ENCODE measurements at places on chromosomes 1 and 21.
A peak's percentile ranks its signal among the peaks of the same experiment; 100 is the strongest.

GRCh38 chr21:30942192-30942591 is 60.8 kb upstream of the KRTAP11-1 start:
- no peak for DNase-seq
- H3K27ac ChIP-seq: no peak overlapping the region
- H3K36me3 ChIP-seq: no peaks in the 10 kb centered on the region
- no peaks in the 10 kb centered on the region for H3K27me3 ChIP-seq
- no peak overlapping the region for H3K4me3 ChIP-seq
- H3K4me1 ChIP-seq: no peaks in the 10 kb centered on the region

DNA sequence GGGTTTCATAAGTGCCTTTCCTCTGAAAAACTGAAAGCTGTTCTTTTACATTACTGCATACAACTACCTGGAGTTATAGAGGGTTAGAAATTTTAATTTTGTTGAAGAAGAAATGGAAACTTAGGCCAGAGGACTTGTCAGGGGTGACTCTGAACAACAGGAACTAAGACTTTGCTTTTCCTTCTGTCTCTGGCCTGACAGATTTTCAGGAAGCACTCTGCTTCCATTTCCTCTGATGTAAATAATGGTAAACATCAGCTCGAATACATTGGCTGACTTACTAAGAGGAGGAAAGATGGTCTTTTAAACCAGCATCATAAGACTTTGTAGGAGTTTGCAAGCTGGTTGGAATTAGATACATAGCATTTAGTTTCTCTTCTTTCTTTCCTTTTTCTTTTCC is 27.1 kb upstream of the PLEKHM2 start:
- H3K4me1 ChIP-seq: peaks cover 13% of the 10 kb centered on the region
- no peaks in the 10 kb centered on the region for H3K27me3 ChIP-seq
- no peak overlapping the region for H3K27ac ChIP-seq
- H3K4me3 ChIP-seq: no peak overlapping the region
- peaks cover 57% of the 10 kb centered on the region for H3K36me3 ChIP-seq

DNA sequence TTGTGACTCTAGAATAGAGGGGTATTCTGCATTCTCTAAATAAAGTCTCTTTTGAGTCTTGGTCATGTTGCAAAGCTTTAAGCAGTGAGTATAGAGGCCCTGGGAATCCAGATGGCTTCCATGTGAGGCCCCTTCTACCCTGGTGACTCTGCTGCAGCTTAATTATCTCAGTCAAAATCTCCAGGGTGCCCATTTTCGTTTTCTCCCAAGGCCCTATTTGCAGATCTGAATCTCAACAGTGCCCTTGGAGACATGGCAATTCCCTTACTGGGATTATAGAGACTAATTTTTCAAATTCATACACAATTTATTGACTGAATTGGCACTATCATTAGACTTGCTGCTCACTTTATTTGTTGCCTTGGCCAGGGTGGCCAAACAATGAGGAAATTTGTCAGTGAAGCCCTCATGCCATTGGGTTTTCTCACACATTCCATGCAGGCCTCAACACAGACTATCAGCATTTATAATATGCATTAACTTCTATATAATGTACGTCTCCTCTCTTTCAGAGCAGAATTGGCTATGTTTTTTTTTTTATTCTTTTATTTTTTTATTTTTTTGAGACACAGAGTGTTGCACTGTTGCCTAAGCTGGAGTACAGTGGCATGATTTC is 35.1 kb downstream of the PROX1 start:
- H3K36me3 ChIP-seq: no peaks in the 10 kb centered on the region
- H3K4me3 ChIP-seq: no peak overlapping the region
- no peak for DNase-seq

DNA sequence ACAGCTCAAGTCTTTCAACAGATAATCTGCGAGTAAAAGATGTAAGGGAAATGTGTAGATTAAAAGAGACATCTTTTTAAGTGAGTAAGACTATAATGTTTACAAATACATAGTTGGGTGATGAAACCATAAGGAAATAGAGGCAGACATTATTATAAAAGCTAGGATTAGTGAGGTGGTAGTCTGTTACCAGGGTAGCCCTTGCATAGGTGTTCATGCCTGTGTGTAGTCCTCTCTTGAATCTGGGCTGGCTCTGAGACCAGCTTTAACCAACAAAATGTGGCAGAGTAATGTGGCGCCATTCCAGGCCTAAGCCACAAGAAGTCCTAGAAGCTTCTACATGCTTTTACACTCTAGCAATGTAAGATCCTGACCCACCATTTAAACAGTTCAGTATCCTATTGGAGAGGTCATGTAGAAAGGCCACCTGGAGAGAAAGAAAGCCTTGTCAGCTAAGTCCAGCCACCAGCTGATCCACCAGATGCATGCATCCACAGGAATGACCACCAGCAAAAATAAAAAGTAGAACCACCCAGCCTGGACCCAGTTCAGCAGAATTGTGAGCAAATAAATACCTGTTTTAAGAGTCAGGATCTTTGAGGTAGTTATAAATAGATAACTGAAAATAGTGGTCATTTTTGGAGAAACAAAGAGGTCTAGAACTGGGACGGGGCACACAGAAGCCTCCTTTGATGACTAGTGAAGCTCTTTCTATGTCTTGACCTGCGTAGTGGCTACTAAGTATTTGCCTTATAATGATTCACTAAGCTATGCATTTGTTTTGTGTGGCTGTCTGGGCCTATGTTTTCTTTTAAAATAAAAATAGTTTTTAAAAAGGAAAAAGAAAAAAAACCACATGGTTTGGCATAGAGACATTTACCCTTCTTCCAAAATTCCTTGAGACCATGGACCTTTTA is 8.1 kb downstream of the NIBAN1 start:
- peaks cover 6% of the 10 kb centered on the region for H3K27me3 ChIP-seq
- no peak overlapping the region for H3K4me3 ChIP-seq
- peaks cover 29% of the 10 kb centered on the region for H3K4me1 ChIP-seq
- peaks cover 22% of the 10 kb centered on the region for H3K36me3 ChIP-seq
- peak; percentile 48 for DNase-seq
- H3K27ac ChIP-seq: no peak overlapping the region

DNA sequence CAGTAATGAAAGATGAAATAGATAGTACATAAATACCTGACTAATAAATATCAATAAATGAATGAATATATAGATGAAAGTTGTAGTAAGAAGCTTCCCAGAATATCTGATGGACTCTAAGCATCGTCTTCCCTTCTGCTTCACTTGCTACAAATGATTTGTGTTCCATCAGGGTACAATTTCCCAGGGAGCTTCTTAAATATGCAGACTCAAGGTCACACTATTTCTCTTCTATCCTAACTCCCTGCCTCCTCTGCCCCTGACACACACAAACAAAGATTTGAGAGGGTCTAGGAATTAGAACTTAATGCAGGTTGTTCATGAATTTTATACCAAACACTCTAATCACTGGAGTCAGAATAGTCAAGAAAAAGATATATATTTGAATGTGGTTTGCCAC is 415.9 kb upstream of the TMPRSS15 start:
- DNase-seq: no peak
- H3K4me1 ChIP-seq: no peaks in the 10 kb centered on the region
- no peak overlapping the region for H3K4me3 ChIP-seq
- H3K27ac ChIP-seq: no peak overlapping the region
- H3K36me3 ChIP-seq: no peaks in the 10 kb centered on the region

- peaks cover 11% of the 10 kb centered on the region for H3K36me3 ChIP-seq
- H3K27me3 ChIP-seq: no peaks in the 10 kb centered on the region
- H3K27ac ChIP-seq: no peak overlapping the region
- no peak overlapping the region for H3K4me3 ChIP-seq
- DNase-seq: no peak
- H3K4me1 ChIP-seq: peaks cover 1% of the 10 kb centered on the region
Observed at GRCh38 chr1:6519935-6520671, 28.6 kb upstream of the PLEKHG5 start.

- H3K27ac ChIP-seq: no peak overlapping the region
- no peaks in the 10 kb centered on the region for H3K27me3 ChIP-seq
- no peaks in the 10 kb centered on the region for H3K36me3 ChIP-seq
Observed at GRCh38 chr21:27572696-27573095, 605.8 kb upstream of the ADAMTS5 start.

DNA sequence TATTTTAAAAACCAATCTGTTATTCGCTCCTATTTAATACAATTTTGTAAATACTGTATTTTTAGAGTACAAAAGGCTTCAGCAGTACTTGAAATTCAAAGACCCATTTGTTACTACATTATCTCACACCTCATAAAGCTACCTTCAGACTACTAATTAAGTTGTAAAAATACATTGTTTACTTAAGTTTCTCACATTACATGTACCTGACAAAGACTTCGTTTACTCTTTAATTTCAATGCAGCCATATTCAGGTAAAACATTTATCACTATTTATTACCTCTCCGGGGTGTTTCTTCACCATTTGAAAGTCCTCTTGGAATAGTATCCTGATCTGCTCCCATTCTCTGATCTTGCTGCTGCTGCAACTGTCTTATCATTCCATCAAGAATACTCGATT is 55.2 kb downstream of the BRWD1 start:
- no peak overlapping the region for H3K4me3 ChIP-seq
- H3K27me3 ChIP-seq: no peaks in the 10 kb centered on the region
- DNase-seq: no peak
- H3K36me3 ChIP-seq: peaks cover 39% of the 10 kb centered on the region
- no peak overlapping the region for H3K27ac ChIP-seq

GRCh38 chr1:215104283-215104682 is 21.7 kb downstream of the KCNK2 start:
- no peaks in the 10 kb centered on the region for H3K36me3 ChIP-seq
- no peak overlapping the region for H3K27ac ChIP-seq
- no peaks in the 10 kb centered on the region for H3K4me1 ChIP-seq

DNA sequence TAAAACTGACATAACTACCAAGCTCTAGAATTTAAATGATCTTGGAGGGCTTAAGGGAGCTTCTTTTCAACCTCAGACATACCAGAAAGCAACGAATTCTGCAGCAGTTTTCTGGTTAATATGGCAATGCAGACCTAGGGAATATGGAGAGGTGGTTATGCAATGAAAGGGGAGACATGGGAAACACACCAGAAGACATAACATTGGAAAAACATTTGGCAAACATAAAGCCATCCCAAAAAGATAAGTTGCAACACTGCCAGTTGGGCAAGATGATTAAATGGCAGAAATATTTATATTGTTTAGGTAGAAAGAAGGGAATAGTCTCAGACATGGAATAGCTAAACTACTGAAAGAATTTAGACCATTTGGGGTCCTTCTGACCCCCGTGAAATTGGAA is 104.5 kb downstream of the KCNJ6 start:
- no peaks in the 10 kb centered on the region for H3K36me3 ChIP-seq
- H3K4me1 ChIP-seq: no peaks in the 10 kb centered on the region
- no peak overlapping the region for H3K4me3 ChIP-seq
- DNase-seq: no peak

DNA sequence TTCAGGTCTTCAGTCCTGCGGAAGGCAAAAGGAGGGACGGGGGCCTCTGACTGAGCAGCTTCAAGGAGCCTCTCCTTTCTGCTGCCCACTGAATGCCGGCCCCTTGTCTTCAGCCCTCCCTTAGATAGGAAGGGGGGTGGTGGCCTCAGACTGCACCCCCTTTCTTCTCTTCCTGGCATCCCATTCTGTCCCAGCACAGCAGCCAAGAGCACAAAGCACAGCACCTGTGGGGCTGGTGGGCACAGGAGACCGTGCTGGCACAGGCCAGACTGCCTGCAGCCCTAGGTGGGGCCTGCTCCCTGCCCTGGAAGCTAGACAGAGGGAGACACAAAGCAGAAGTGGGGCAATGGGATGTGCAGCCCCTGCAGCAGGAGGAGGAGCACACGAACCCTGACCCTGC is 1.7 kb upstream of the PAQR6 start:
- H3K4me3 ChIP-seq: no peak overlapping the region
- H3K27me3 ChIP-seq: no peaks in the 10 kb centered on the region
- H3K27ac ChIP-seq: no peak overlapping the region
- H3K4me1 ChIP-seq: peaks cover 20% of the 10 kb centered on the region
- H3K36me3 ChIP-seq: peaks cover 26% of the 10 kb centered on the region
- DNase-seq: no peak

DNA sequence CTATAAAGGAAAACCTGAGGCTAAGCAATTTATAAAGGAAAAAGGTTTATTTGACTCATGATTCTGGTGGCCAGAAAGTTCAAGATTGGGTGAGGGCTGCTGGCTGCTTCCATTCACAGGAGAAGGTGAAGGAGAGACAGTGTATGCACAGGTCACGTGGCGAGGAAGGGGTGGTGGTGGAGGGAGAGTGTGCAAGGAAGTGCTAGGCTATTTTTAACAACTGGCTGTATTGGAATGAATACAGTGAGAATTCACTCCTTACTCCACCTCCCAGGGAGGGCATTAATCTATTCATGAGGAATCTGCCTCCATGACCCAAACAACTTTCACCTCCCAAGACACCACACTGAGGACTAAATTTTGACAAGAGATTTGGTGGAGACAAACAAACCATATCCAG is 51.0 kb downstream of the SYDE2 start:
- no peaks in the 10 kb centered on the region for H3K36me3 ChIP-seq
- DNase-seq: no peak
- no peak overlapping the region for H3K4me3 ChIP-seq
- peaks cover 29% of the 10 kb centered on the region for H3K4me1 ChIP-seq

- H3K36me3 ChIP-seq: no peaks in the 10 kb centered on the region
- H3K27ac ChIP-seq: no peak overlapping the region
- no peak for DNase-seq
- peaks cover 57% of the 10 kb centered on the region for H3K4me1 ChIP-seq
Observed at GRCh38 chr1:59141267-59141863, 155.5 kb upstream of the FGGY start.

- no peak overlapping the region for H3K27ac ChIP-seq
- H3K4me1 ChIP-seq: peaks cover 3% of the 10 kb centered on the region
- peaks cover 14% of the 10 kb centered on the region for H3K27me3 ChIP-seq
- H3K36me3 ChIP-seq: no peaks in the 10 kb centered on the region
- no peak overlapping the region for H3K4me3 ChIP-seq
- no peak for DNase-seq
Observed at GRCh38 chr1:173009597-173009996, 41.1 kb downstream of the TNFSF18 start.

DNA sequence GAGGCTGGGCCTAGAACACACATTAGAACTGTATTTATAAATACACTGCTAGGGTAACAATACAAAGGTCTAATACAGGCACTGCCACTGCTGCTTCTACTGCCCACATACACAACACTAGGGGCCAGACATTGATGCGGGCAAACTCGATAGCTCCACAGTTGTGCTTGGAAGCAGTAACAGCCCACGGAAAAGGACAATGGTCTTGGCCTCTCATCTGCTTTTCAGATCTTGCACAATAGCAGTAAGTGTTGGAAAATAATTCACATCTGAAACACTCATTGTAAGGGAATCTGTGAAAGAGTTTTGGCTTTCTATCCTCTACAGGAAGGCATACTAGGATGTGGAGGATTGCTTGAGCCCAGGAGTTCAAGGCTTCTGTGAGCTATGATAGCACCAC is 6.9 kb upstream of the SPOCD1 start:
- peaks cover 11% of the 10 kb centered on the region for H3K4me1 ChIP-seq
- H3K36me3 ChIP-seq: no peaks in the 10 kb centered on the region
- H3K27ac ChIP-seq: no peak overlapping the region
- no peak for DNase-seq
- no peak overlapping the region for H3K4me3 ChIP-seq

- no peaks in the 10 kb centered on the region for H3K27me3 ChIP-seq
- peaks cover 19% of the 10 kb centered on the region for H3K4me1 ChIP-seq
- H3K36me3 ChIP-seq: peaks cover 2% of the 10 kb centered on the region
- peak; percentile 59 for DNase-seq
- H3K4me3 ChIP-seq: no peak overlapping the region
Observed at GRCh38 chr1:109162626-109163025, 48.7 kb downstream of the ELAPOR1 start.

Data from activated CD4-positive, alpha-beta T cell treated with anti-CD3 and anti-CD28 coated beads, Interleukin-2, amount 10 ng/mL, durations not matched to agents 24 days and 14 days (primary cell).